ENCODE measurements at places on chromosomes 5 and 9.

DNA sequence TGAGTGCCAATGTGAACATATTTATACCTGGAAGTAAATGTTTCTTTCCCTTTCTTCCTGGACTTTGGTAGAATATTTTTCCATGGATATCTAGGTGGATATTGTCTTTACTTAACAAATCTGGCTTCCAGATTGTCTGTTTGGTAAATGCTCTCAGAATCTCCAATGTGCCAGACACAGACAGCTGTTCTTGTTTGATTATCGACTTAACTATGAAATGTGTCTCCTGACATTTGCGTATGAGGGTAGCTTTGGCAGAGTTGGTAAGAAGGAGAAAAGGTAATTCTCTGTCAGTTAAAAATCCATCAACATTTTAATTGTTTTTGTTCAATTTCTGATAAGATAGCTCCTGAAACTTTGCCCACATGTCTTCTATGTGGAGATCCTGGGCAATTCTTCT, 196.4 kb upstream of the NUDT12 start:
- no peak for DNase-seq

DNA sequence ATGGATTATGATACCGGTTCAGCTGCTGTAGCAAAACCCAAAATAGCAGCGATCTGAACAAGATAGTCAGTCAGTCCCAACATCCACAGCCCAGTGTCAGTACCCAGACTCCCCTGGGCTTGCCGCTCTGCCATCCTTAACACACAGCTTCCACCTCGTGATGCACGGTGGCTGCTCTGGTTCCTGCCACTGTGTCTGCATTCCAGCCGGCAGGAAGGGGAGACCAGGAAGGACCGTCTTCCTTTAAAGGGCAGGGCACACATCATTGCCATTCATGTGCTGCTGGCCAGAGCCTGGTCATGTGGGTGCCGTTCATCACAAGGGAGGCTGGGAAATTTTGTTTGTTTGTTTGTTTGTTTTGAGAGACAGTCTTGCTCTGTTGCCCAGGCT, 131.0 kb upstream of the IER5L start:
- no peak for DNase-seq

DNA sequence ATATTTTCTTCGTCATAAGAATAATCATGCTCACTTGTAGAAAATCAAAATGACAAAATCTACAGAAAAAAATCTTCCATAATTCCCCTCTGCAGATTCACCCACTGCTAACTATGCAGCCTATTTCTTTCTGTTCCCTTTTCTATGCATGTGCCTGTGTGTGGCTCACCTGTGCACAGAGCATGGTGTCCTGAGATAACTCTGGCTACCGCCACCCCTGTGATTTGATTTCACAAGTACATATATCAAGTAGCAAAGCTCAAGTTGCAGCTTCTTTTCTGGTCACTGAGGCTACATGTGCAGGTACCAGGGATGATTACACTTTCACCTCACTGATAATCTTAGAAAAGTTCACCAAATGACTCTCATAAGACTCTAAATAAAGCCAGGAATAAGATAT, 18.4 kb upstream of the ISCA1 start:
- DNase-seq, result no peak

GRCh38 chr9:76528642-76529190, 69.7 kb downstream of the GCNT1 start:
- no peak for DNase-seq

DNA sequence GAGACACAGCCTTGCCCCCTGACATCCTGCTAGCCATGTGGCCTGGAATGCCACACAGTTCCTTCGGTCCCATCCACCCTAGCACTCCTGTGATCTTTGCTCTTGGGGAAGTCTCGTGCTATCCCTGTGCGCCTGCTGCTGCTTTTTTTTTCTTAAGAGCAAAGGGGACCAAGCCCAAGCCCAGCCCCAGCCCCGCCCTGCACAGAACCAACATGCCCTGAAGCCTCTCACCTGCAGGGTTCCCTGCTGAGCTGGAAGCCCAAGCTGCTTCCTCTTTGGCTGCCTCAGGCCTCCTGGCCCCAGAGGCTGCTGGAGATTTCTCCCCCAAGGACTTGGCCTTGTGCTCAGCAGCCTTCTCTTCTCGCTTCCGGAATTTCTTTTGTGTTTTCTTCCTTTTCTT, 1.8 kb downstream of the SURF6 start:
- DNase-seq, result no peak

- no peak for DNase-seq
Observed at GRCh38 chr5:108380531-108381349, 1.2 kb downstream of the FBXL17 start.

DNA sequence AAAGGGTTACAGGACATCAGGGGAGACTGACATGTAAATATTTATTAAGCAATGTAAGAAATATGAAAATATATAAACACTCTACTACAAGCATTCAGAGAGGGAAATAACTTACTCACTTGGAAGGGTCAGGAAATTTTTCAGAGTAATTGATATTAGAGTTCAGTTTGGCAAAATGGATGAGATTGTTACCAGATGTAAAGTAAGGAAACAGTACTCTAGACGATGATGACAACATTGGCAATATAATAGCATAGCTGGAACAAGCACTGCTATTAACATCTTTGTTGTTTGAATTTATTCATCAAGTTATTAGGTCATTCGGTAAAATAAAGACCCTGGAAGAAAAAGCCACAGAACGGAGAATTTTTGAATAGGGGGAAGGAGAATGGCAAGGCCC, 49.1 kb downstream of the GNA14 start:
- no peak for DNase-seq

DNA sequence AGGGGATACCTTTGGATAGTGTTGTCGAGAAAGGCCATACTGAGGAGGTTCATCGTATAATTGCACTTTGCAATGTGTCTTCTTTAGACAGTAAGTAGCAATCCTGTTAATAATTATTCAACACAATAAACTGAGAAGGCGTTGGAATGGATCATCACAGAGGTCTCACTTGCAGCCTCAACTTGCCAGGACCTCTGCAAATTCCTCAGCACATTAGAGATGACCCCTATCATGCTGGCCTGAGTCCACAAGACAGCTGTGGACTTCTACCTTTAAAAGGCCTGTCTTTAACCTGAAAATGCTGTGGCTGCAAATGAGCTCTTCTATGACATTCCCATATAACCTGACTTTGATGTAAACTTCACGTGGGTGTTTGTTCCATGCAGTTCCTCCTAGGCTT, 14.1 kb downstream of the SH3TC2 start:
- DNase-seq, result no peak

DNA sequence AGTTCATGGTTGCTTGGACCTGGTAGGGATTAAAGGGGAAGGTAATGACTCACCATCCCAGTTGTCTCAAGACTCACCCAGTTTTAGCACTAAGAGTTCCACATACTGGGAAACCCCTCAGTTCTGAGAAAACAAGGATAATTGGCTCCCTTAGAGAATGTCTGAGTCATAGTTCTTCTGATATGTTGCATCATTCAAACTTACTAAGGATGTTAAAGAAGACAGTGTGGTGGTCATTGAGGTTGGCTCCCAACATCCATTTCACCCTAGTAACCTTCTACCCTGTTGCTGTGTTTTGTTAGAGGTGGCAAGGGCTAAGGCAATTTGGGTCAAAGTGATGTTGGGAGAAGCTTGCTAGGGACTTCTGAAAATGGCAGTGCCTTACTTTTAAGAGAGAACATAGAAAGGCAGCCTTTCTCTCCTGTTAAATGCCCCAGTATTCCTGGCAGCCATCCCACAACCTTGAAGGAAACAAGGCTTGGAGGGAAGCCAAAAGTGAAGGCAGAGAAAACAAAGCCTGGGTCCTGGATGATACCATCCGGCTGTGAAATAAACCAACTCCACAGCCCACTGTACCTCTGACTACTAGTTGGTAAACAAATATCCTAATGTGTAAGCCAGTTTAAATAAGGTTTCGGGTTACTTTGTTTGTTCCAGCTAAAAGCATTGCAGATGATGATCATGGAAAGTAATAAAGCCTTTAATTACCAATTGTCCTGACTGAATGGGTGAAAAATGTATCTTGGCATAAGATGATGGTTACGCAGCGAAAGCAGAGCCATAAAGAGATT, 80.4 kb upstream of the ADAMTSL1 start:
- peak; percentile 91 for DNase-seq

DNA sequence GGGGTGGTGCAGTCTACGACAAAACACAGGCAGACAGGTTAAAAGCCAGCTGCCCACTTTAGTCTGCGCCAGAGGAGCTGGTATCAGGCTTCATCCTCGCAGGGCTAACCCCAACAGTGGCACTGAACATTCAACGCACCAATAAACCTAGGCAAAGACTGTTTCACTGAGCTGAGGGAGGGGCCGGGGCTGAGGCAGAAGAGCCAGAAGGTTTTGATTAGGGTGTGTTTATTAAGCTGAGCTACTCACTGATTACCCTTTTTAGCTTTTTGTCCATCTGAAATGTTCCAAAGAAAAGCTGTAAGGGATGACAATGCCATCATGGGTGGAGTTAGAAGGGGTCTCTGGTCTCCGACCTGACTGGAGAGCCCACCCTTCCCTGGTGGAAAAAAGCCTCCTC, 1.4 kb downstream of the ZMYND19 start:
- no peak for DNase-seq

DNA sequence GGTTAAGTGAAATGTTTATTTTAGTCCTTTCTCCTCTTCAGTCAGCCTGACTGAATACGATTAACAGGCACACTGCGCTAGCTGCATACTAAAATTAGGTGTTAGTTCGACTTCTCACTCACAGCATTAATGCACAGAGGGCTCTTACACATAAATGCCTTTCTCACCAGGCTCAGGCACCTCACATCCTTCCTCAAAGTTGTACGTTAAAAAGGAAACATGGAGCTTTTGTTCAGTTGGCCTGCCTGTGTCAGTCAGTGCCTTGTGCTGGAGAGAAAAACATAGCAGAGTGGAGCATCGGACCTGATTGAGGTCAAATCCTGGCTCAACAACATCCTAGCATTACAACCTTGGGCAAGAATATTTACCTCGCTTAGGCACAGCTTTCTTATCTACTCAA, 236.0 kb upstream of the ZNF462 start:
- DNase-seq, result no peak

GRCh38 chr9:83006378-83006777, 56.6 kb downstream of the RASEF start:
- DNase-seq, result no peak

DNA sequence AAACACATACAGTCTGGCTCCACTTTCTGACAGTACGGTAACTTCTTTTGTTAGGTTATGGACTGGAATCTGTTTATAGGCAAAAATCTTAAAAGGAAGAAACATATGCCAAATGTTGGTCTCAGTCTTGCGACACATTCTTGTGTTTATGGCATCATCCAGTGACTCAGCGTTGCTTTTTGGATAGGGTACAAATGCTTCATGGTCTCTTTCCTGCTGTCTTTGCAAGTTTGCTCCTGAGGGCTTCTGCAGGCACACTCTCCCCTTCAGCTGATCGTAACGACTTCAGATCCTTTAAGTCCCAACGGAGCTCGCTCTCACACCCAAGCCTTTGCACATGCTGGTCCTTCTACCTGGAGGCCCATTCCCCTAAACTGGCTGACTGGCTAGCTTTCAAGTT, 23.6 kb upstream of the TNFSF8 start:
- DNase-seq, result no peak

- DNase-seq, result no peak
Observed at GRCh38 chr9:130549093-130549735, 30.2 kb upstream of the FUBP3 start.

DNA sequence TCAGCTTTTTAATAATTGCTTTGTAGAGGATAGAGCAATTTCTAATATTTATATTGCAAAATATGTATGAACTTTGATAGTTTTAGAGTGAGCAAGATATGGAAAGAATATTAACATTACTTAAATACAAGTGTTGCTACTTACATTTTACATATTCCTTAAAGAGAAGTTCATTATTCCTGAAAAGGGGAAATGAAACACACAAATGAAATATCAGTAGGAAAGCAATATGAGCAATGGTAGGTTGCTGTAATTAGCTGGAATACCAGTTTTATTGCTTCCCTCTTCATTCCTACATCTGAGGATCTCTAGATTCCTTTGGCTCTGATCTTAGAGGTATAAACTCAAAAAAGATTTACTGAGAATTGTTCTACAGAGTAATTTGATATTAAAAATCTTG, 414.1 kb downstream of the FAM170A start:
- no peak for DNase-seq

DNA sequence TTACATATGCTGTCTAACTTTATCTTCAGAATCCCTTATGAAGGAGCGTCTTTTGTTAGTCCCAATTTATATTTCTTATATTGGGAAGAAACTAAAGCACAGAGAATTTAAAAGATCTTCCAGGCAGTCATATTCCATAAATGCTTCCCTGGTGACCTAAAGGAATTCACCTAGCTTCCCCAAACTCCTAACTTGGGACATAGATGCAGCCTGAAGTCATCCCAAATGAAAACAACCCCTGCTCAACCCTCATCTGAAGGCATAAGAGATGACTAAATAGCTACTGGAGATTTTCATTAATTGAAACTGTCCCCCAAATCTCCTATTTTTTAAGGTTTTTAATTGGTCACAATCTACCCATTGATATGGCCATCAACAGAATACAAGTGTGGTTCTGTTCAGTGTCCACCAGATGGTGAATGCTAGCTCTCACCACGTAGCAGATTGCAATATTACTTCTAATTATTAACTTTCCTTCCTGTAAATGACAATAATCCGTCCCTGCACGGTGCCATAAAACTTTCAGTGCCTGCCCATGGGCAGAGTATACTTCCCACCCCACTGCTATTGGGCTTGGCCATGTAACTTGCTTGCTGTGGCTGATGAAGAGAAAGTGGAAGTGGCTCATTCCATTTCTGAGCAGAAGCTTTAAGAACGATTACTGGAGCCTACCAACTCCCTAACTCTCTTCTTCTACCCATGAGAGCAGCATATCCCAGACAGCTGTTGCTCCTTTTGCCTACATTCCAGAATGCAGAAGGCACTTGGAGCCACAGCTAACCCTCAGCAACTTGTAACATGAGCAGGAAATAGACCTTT, 18.7 kb downstream of the PRUNE2 start:
- no peak for DNase-seq

- no peak for DNase-seq
Observed at GRCh38 chr9:121050128-121050988, at the start of gene C5. Gene C5, minus strand, starts transcription at chr9:121050275. Its CDS starts 29 bp downstream, at chr9:121050246.

DNA sequence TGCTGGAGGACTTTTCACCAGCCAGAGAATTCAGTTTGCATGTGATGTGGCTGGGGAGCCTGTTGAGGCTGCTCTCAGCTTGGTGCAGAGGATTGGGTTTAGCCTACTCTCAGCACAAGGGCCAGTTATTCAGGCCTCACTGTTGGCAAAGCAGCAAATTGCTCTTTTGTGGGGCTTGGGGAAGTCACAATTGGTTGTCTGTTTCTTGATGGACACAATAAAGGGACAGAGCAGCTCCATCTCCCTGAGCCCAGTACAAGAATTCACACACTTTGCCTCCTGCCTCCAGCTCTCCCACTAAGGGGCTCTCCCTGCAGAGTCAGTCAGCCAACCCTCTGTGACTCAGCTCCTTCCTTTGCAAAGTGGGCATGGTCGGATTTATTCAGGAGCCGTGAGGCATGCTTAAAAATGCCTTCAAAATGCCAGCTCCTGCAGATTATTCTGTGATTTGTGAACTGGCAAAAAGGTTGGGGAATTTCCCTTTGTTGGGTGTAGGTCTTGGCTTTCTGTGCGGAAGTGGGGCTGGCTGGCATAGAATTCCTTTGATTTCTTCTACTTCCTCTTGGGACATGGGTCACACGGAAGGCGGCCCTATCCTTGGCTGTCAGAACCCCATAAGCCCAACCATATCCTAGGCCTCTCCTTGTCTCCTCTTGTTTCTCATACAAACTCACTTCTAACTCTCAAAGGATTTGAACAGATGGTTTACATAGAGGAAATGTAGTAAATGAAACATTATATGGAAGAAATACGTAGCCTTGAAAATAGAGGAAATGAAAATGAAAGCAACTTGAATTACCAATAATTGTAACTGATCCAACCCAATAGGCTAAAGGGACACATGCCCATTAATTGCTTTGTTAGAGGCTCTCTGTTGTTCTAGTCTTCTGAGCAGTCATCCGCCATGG, 118.7 kb upstream of the CD180 start:
- DNase-seq, result no peak
